ENCODE measurements at places on chromosomes 12 and 14.

DNA sequence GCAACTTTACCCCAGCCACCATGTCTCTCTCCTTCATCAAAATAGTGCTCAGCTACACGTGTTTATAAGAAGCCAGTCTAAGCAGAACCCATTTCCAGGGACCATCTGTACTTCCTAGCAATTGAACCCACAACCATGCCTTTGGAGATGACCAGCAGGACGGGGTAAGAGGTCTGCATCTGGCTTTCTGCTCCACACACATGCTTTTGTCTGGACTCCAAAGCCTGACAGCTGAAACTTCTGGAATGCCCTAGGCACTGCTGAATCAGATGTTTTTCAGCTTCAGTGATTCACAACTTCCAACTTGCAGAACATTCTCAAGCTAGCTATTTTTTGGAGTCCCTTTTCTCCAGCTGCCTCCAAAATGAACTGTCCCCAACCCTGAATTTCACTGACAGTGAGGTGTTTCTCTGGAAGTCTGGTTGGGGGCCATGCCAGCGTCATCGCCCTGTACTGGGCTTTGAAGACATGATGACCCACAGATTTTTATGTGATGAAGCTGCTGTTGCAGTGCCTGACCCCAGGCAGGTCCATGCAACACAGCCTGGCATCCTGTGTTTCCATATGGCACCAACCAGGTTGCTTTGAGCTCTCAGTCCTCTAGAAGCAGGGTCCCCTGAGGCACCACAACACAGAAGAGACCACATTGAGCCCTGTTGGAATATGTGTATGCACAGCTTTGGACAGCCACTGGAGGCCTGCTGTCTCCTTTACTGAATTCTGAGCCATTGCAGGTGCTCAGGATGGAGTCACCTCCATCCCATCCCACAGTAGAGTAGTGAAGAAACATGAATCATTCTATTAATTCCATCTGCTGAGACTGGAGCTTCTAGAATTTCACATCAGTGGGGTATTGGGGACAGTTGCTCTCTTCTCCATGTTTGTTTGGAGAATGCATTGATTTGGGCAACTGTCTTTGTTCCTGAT lies 80.2 kb downstream of the NUAK1 start:
- no peak for DNase-seq

DNA sequence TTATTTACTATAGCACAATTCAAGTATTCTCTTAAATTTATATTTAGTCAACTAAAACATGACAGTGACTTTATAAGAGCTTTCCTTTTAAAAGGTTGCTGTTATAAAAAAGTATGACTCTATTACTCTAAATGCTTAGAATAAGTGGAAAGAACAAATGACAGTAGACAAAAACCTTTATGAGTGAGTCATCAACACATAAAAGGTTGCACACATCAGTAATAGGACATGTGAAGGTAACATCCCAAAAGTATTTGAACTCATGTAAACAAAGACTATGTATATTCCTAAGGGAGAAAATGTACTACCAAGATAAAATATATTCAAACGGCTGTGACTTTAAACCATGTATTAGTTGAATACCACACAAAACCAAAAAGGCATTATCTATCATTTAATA lies 98.8 kb downstream of the PAWR start:
- DNase-seq: no peak

DNA sequence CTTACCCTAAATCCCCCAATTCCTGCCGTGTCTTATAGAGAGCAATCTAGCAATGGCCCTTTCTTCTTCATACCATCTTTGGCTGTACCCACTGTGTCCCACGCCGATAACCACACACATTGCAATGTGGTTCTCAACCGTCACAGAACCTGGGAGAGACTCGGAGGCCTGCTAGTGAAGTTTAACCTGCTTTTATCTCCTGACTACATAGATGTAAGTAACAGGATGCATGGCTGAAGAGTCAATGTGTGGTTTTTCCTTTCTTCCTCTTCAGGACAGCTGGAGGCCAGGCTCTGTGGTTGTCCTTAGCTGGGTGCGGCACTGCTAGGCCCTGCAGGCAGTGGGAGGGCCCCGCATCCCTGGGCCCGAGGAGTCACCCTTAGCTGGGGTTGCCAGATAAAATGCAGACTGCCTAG lies 51.3 kb downstream of the ZNF664 start:
- no peak for DNase-seq

DNA sequence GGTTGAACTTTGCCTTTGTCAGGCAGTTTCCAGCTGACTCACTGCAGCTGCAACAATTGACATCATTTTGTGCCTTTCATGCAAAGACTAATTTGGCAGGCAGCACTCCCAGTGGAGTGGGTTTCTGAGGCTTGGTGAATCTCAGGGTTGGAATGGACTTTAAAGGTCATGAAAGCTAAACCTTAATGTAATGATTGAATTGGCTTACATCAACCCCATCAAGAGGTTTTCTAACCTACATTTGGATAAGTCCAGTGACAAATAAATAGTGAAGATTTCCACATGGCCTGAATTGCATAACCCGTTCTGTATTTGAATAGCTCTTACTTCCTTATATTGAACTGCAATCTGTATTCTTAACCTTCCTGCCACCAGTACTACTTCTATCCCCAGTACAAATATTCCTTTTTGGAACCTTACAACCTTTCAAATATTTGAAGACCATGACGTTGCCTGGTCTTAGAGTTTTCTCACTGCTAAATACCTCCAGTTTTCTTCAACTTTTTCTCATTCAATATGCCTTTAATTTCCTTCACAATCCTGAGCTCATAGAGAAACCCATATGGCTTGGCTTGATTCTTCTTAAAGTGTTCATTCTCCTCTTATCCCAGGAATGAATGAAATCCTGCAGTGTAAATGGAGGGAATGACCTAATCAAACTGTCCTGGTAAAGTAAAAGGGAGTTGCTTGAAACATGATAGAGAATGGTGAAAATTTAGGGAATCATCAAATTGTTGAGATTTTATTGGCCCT lies 168.1 kb upstream of the NOVA1 start:
- no peak for DNase-seq

GRCh38 chr12:30930641-30931040 lies 4.1 kb downstream of the TSPAN11 start:
- DNase-seq: no peak

DNA sequence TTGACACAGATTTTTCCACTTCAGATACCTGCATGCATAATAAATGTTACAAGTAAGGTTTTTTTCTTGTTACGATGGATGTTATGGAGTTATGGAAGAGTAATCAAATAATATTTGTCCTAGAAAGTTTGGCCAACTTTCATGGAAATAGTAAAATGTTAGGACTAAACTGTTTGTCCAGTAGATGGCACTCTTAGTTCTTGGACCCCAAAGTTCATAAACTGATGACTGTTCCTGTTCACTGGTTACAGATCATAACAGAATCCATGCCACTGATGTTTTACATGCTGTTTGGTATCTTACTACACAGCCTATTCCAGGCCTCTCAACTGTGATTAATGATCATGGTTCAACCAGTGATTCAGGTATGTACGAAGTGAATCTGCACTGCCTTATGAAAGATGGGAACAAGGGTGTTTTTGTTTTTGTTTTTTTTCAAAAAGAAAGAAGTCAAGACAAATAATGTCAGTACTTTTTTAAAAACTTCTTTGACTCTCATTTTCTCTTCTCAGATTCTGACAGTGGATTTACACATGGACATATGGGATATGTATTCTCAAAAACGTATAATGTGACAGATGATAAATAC lies 48.8 kb upstream of the SLCO1C1 start:
- DNase-seq: no peak

DNA sequence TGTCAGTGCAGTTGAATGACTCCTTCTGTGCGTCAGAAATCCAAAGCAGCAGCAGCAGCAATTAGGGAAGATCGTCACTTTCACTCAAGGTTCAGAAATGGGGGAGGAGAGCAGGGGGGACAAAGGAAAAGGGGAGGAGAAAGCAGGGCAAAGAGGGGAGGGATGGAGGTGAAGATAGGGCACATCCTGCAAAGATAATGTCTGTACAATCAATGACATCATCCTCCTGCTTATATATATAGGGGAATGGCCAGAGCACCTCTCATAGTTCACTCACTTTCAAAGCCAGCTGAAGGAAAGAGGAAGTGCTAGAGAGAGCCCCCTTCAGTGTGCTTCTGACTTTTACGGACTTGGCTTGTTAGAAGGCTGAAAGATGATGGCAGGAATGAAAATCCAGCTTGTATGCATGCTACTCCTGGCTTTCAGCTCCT lies at the start of gene NTS:
Gene NTS (plus strand): TSS at position 265 of the 431 bp plus-strand sequence. CDS start 109 bp downstream, at position 374.
- no peak for DNase-seq

- DNase-seq: no peak
Observed at GRCh38 chr14:99551034-99551922, 52.7 kb downstream of the CCDC85C start.

DNA sequence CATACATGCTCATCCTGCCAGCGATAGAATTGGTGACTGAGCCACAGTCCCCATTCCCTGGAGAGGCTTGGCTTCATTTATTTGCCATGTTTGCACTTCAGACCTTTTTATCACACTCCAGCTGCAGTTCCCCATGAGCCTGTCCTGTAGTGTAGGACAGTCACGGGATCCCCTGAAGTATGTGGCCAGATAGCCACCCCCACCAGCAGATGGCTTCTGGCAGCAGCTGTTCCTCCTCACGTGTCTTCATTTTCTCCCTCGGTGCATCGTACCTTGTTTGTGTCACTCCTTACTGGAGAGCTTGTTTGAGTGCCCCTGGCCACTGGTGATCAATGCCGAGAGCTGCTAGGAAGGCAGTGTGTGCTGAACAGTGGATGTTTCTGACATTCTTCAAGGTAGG lies 40.2 kb downstream of the UBE3B start:
- no peak for DNase-seq

DNA sequence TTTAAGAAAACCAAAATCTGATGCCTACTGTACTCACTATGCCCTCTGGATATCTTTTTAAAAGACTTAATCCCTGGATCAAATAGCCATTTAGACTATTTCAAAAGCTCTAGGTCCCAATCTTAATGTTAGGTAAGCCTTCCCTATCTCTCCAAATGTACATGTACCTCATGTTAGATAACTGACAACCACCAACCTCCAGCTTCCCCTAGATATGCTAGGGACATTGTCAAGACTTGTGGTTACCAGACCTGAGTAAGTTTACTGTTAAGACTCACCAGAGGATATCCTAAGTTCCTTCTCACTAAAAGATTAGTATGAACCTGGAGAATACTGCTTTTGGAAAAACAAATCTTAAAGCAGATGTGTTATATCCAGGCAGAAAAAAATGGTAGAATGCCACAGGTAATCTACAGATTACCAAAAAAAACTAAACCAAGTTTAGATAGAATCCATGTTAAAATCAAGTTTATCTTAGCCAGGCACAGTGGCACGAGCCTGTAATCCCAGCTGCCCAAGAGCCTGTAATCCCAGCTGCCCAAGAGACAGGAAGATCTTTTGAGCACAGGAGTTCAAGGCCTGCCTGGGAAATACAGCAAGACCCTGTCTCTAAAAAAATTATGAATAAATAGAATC lies 9.7 kb downstream of the NAP1L1 start:
- no peak for DNase-seq

DNA sequence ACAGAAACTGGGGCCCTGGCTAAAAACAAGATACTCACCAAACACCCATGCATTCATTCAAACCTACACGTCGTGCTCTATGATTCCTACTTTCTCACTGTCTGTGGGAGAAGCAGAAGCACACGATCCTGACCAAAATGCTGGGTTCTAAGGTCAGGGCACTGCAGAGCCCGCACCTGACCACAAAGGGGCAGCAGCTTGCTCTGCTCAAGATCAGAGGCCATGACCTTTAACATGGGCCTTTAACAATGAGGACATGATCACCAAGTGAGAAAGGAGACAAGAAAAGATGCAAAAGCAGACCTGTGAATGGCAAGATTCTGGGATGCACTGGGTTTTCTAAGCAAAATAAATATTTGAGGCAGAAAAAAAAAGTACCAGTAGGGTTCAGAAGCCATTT lies 40.1 kb upstream of the VPS33A start:
- no peak for DNase-seq

GRCh38 chr14:59439256-59439965 lies 25.8 kb downstream of the GPR135 start:
- DNase-seq: no peak

- no peak for DNase-seq
Observed at GRCh38 chr12:128316973-128317526, 50.1 kb downstream of the TMEM132C start.

DNA sequence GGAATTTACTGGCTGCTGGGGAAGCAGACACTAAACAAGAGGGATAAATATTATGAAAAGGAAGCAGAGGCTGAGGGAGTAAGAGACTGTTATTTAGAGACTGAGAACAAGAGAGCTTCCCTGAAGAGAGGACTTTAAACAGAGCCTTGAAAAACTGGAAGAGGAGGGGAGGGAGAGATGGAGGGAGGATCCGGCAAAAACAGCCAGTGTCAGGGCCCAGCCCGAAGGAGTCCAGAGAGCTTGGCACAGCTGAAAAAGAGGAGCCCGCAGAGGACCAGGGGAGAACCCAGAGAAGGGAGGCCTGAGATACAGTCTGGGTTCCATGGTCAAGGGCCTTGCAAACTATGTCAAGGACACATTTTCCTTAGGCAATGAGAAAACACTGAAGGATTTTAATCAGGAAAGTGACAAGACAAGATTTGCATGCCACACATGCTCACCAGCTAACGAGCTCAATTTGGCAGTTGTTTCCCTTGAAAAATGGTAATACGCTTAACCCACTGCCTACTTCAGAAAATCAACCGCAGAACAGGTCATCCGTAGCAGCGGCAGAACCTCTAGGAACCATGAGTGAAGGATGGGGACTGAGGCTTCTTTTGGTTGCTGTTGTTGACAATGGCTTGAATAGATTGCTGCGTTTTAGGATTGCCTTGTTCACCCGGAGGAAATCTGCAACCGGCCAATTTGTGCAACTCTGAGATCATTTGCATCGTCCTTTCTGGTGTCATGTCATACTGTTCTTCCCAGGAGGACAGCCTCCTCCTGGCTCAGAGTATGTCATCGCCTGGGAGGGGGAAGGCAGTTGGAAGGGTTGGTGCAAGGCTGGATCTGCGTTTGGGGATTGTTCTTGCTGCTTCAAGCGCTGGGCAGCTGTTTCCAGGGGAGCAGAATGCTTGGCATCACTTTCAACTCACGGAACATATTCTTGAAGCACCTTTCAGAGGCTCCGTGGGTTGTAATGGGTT lies 108.2 kb downstream of the PRMT8 start:
- no peak for DNase-seq

DNA sequence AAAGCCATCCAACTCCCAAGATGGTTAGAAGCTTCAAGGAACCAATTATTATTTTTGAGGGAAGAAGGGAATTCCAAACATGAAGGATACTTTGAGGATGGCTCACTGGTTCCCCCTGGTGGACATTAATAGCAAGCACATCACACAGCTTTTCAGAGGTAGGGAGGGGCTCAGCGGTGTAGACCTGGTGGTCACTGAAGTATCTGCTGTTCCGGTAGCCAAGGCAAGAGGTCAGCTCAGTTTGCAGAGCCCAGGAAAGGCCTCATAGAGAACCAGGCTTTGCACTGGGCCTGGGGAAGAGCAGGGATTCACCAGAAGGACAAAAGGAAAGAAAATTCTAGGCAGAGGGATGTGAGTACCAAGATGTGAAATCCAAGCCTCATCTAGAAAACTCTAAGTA lies 118.7 kb downstream of the KSR2 start:
- no peak for DNase-seq

GRCh38 chr12:69430942-69431590 lies 39.1 kb upstream of the FRS2 start:
- no peak for DNase-seq

All from activated T-cell treated with anti-CD3 and anti-CD28 coated beads for 1 hour (primary cell).